Cortex of kidney (tissue), 1 donor: ENCODE measurements at places on chromosomes 6 and 20.

- no peak for DNase-seq
Measured at GRCh38 chr20:24472426-24472825, 3.0 kb downstream of the SYNDIG1 start.

GRCh38 chr6:13431861-13432465 is 55.4 kb downstream of the GFOD1 start:
- DNase-seq, result no peak

GRCh38 chr6:733431-734219 is 40.7 kb upstream of the EXOC2 start:
- no peak for DNase-seq

GRCh38 chr20:44407402-44408184 is 52.1 kb downstream of the HNF4A start:
- DNase-seq, result no peak

DNA sequence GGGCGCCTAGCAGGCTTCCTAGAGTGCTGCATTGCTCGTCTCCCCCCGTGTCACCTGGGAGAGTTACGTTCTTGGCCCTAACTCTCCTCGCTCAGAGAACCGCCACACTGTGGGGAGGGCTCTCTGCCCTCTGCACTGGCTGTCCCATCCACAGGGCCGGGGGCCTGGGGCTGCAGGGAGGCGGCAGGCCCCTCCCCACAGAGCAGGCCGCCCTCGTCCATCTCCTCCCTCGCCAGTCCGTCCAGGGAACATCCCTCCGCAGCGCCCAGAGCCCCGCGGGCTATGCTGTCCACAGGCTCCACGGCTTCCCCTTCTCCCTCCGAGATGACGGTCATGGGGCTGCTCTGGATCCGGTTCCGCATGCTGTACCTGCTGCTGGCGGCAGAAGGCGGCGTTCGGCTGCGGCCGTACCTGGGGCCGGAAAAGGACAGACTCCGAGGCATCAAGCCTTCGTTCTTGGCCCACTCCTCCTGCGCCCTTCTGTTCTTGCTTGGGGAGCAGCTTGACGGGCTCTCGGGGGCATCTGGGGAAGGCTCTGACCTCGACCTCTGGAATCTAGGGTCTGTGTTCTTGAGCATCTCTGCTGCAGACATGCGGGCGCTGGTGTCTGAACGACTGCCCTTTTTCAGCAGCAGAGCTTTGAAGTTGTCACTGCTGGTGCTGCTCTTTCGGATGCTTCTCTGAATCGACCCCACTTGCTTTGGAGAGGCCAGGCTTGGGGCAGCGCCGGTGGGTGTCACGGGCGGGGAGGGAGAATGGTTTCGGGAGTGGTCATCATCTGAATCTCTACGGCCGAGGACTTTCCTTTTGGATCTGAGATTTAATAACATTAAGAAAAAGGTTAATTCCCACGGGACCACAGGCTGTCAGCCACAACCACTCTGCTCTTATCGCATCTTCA is 20.2 kb downstream of the HEBP2 start:
- no peak for DNase-seq

DNA sequence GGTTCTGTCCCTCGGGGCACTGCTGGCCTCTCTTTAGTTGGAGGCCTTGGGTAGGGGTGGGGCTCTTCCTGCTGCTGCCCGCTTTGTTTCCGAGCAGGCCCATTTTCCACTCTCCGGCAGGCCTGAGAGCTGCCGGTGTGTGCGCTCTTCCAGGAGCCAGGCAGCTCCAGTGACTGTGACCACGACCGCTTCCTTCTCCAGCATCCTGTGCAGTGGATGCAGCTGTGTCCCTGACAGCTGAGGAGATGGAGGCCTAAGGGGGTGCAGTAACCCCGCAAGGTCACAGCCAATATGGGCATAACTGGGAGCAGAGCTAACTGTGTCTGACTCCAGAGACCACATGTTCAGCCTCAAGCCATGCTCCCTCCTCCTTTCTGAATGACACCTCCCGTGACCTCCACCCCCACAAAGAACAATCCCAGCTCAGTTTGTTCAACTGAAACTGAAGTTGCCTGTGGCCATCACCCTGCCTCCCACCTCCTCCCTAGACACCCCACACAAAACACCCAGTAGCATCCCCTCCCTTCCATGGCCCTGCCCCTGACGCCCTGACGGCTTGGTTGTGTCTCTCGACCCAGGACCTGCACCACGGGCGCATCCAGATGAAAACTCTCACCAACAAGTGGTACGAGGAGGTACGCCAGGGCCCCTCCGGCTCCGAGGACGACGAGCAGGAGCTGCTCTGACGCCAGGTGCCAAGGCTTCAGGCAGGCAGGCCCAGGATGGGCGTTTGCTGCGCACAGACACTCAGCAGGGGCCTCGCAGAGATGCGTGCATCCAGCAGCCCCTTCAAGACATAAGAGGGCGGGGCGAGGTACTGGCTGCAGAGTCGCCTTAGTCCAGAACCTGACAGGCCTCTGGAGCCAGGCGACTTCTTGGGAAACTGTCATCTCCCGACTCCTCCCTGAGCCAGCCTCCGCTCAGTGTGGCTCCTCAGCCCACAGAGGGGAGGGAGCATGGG is 27.8 kb downstream of the SPATA2 start:
- no peak for DNase-seq

- DNase-seq, result no peak
Measured at GRCh38 chr20:61118429-61119224, 133.4 kb upstream of the CDH4 start.

GRCh38 chr6:73388433-73388799 is 6.2 kb upstream of the DDX43 start:
- no peak for DNase-seq

DNA sequence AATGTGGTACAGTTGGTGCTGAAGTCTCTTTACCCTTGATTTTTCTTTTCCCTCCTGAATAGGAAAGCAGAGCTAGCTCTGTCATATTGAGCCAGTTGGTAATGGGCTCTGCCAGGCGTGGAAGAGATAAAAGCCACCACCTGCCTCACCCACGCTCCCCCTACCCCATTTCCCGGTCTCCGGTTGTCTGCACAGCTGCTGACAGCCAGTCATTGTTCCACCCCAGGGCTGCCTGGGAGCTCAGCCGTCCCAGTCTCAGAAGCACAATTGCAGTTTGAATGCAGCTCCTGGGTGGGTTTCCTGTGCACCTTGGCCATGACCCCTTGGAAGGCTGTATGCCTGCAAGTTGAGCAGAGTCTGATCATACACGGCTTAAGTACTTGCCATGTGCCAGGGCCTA is 675.2 kb upstream of the FLRT3 start:
- DNase-seq, result no peak

DNA sequence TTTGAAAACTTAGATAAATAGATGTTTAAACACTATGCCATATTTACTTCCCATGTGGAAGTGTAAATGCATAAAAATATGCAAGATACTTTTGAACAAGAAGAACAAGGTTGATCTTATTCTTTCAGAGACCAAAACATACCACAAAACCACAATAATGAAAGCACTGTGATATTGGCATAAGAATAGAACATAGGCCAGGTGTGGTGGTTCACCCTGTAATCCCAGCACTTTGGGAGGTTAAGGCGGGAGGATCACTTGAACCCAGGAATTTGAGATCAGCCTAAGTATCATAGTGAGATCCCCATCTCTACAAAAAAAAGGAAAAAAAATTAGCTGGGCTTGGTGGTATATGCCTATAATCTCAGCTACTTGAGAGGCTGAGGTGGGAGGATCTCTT is 66.5 kb downstream of the KCNS1 start:
- no peak for DNase-seq

DNA sequence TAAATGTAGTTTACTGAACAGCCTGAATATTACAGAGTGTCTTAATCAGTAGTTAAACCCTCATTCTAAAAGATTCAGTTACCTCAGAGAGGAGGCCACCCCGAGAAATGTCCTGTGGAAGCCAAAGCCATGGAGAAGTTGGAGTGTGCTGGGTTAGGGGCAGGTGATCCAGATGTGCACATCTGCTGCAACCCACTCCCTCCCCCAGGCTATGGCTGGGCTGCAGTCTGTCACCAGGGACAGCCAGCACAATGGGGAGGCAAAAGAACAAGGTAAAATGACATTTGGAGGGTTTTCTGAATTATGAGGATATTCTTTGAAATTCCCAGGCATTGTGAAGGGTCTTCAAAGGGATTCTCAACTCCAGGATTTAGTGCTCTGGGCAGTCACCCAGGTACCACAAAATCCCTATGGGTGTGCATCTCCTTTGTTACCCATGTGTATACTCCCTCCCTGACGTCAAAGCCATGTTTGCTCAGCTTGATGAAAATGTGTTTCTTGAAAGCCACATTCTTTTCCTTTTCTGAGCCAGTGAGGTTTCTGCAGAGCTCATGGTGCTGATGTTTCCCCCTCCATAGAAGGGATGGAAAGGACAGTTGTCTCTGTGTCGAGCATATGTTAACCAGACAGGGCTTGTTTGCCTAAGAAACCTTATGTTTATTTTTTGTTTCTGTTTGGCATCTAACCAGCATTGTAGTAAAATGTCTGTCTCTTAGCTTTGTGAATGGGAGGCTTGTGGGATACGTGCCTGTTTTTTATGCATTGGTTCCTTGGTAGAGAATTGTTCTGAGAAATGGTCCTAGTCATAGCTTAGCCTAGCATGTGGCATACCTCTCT is 212.3 kb upstream of the TBX18 start:
- DNase-seq, result no peak

- DNase-seq, result no peak
Measured at GRCh38 chr6:132087391-132087790, 136.2 kb upstream of the CCN2 start.

DNA sequence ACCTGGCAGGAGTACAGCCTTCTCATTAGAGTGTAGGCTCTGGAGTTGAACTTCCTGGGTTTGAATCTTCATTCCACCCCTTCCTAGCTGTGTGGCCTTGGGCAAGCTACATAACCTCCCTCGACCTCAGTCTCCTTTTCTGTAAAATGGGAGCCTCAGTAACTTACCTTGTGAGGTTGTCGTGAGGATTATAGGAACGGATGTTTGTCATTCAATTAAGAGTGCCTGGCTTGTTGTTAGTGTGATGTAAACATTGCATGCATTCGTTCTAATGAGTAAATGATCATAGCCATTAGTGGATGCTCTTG is 45.2 kb downstream of the TOX2 start:
- DNase-seq, result no peak

GRCh38 chr6:25061289-25061936 is 125.7 kb upstream of the RIPOR2 start:
- DNase-seq, result no peak

DNA sequence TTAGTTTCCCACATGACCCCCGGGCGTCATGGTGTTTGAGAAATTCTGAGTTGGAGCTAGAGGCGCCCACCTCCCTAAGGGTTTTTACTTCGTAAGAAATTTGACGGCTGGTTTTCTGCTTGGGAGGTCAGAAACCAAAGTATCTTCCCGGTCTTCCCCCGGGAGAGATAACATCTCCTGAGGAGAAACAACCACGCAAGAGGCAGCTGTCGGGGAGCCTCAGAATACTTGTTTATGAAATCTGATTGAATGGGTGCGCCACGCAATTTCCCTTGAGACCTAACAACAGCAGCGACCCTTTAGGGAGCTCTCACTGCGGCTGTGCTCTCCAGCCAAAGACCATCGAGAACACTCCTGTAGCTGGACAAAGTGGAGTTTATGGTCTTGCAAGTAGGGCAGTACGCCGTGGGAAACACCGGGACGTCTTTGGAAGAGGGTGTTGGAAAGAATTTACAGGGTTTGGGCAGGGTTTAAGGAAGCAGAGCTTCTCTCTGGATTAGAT is 608 bp upstream of the EIF2S2 start:
- DNase-seq, result no peak

GRCh38 chr6:41694815-41695526 is 40.4 kb downstream of the TFEB start:
- DNase-seq, result no peak

GRCh38 chr6:139858429-139858828 is 484.0 kb upstream of the CITED2 start:
- DNase-seq, result no peak
